ENCODE measurements at places on chromosomes 1 and 21. TPM values are rescaled to one million over a fixed set of nuclear protein-coding genes. Genes with fewer than 3 reads are reported as not detected.
A peak's percentile ranks its signal among the peaks of the same experiment; 100 is the strongest.

- 0 out of 2 replicates have a peak, but pooled peaks cover 8% of the 10 kb centered on the region for H3K36me3 ChIP-seq
- DNase-seq: no peak
- peaks cover 4% of the 10 kb centered on the region for H3K4me1 ChIP-seq
- H3K4me3 ChIP-seq: no peak overlapping the region
- no peak overlapping the region for H3K27ac ChIP-seq
Measured at GRCh38 chr1:203769505-203770343, 4.7 kb downstream of the LAX1 start.

- H3K27me3 ChIP-seq: no peaks in the 10 kb centered on the region
- DNase-seq: peak; percentile 46
- peak overlapping the region; percentile 58 for H3K27ac ChIP-seq
- peaks cover 13% of the 10 kb centered on the region for H3K4me1 ChIP-seq
- H3K4me3 ChIP-seq: no peak overlapping the region
- H3K36me3 ChIP-seq: peaks cover 5% of the 10 kb centered on the region
Measured at GRCh38 chr1:243287652-243288051, 31.8 kb downstream of the SDCCAG8 start.

- H3K36me3 ChIP-seq: no peaks in the 10 kb centered on the region
- no peaks in the 10 kb centered on the region for H3K4me1 ChIP-seq
- H3K27ac ChIP-seq: no peak overlapping the region
- H3K4me3 ChIP-seq: no peak overlapping the region
Measured at GRCh38 chr1:114219172-114219868, 65.7 kb upstream of the SYT6 start.

- no peaks in the 10 kb centered on the region for H3K36me3 ChIP-seq
- H3K4me1 ChIP-seq: no peaks in the 10 kb centered on the region
Measured at GRCh38 chr1:230067871-230068620, 1.0 kb downstream of the GALNT2 start.

- no peak overlapping the region for H3K27ac ChIP-seq
- no peak for DNase-seq
- no peak overlapping the region for H3K4me3 ChIP-seq
Measured at GRCh38 chr21:40404396-40404800, 442.6 kb downstream of the DSCAM start.

GRCh38 chr1:54569339-54569738 lies 21.3 kb downstream of the ACOT11 start:
- no peak overlapping the region for H3K27ac ChIP-seq
- DNase-seq: no peak
- no peaks in the 10 kb centered on the region for H3K4me1 ChIP-seq
- H3K27me3 ChIP-seq: no peaks in the 10 kb centered on the region

Gene PEX10
- 16.4 TPM for total RNA-seq

Gene UROD
- total RNA-seq: 66.2 TPM

Gene LIN28A
- total RNA-seq: 0.59 TPM

Gene LYPD8
- not detected for total RNA-seq

Gene INSRR
- total RNA-seq: not detected

Gene MEX3A
- 5.1 TPM for total RNA-seq

Gene SNRPE
- 287 TPM for total RNA-seq

Gene FAM163A
- not detected for total RNA-seq

Gene TMEM82
- total RNA-seq: not detected

Data from GM12878 (cell line).